ENCODE measurements at places on chromosomes 6 and 20.

- no peak for DNase-seq
Measured at GRCh38 chr20:4691753-4692152, 30.0 kb upstream of the PRND start.

GRCh38 chr20:51104960-51105920 is 82.3 kb upstream of the KCNG1 start:
- DNase-seq, result no peak

DNA sequence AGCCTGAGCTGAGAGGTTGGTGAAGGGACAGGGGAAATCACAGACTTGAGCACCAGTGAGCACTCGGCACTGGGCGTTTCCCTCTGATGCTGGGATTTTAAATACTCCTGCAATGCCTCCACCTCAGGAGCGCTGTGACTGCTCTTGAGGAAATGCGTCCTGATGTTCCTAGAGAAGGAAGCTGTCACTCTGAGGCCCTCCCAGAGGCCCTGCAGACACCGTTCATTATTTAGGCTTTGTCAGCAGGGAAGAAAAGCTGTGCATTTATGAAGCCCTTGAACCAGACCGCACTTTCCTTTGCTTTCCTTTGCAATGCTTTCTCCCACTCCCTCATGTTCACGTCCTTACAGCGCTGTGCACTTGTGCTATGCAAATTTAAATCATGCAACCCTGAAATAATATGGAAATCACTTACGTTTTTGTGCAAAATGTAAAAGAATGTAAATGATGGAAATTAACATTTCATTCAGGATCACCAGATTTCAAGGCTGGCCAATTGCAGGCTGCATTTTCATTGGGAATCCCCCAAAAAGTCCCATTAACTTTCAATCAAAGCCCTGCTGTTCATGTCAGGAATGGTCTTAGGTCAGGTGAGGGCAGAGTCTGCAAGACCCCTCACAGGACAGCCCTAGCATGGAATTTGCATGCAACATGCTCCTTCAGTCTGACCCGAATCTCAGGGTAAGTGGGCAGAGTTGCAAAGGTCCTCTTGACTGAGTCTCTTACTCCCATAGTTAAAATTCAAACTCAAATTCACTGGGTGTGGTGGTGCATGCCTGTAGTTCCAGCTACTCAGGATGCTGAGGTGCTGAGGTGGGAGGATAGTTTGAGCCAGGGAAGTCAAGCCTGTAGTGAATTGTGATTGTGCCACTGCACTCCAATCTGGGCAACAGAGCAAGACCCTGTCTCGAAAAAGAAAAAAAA is 45.8 kb upstream of the SYNDIG1 start:
- no peak for DNase-seq

DNA sequence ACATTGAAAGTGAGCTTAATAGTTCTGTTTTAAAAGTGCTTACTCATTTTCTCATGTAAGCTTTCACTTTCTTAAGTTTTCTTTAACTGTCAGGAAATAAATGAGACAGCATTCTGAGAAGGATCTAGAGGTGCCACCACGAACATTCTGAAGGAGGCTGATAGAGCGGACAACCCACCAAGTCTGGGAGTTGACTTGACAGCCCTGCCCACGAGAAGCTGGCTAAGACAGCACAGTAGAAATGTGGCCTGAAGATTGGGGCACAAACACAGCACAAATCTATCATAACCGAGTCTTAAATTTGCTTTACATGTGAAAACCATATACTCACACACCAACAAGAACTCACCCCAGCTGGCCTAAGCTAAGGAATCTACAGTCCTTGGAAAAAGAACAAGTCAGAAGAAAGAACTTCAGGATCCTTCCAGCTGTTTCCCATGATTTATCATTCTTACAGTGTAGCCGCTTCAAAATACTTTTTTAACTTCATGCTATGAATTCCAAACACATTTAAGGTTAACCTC is 144.2 kb upstream of the TNFAIP3 start:
- DNase-seq, result peak; percentile 20

GRCh38 chr20:10540636-10541493 is 105.8 kb downstream of the SLX4IP start:
- DNase-seq, result no peak

- no peak for DNase-seq
Measured at GRCh38 chr6:160226118-160226591, 32.5 kb downstream of the SLC22A2 start.

DNA sequence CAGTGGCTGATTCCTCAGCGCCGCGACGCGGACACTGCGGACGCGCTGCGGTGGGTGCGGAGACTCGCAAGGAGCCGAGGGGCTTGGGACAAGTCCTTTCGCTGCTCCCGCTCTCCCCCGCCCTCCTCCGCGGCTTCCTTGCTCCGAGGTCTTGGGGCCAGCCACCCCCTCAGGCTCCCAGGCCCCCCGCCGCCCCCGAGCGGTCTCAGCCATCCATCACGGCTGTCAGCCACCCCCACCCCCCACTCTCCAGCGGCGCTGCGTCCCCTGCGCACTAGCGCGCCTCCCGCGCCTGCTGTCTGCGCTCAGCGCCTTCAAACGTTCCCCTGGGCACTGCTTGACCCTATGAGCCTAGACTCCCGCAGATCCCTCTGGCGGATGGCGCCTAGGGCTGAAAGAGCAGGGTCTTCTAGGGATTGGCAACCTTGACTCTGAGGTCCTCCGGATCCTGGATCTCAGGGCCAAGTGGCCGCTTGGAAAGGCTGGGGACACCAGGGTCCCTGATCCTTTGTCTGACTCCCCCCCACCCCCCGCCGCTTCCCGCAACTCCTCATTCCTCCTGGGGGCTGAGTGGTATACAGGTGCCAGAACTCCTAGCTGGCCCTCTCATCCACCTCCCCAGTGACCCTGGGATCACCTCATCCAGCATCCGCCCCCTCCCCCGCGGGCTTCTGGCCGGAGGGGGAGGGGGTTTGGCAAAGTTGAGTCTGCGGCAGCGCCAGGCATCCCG is 1.4 kb downstream of the SLC12A5 start:
- DNase-seq, result no peak

DNA sequence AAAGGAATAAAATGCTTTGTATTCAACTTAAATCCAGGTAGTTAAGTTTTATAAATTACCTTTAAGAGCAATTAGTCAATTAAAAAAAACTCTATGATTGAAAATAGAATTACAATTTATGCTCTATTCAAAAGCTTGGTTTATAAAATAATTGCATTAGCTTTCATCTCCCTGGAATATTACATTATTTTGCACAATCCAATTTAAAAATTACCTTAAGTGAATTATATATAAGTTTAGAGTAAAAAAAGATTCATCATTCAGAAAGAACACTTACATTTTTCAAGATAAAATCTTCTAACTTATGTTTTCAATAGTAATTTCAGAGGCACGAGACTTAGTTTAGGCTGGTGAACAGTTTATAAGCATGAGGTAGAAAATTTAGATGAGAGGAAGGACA is 14.9 kb downstream of the SSR1 start:
- DNase-seq, result no peak

- no peak for DNase-seq
Measured at GRCh38 chr6:138662471-138662870, 111.1 kb upstream of the CCDC28A start.
